ENCODE measurements at places on chromosomes 6 and 20.

- DNase-seq: peak; percentile 22
Observed at GRCh38 chr6:134741200-134741536, 208.7 kb downstream of the ALDH8A1 start.

DNA sequence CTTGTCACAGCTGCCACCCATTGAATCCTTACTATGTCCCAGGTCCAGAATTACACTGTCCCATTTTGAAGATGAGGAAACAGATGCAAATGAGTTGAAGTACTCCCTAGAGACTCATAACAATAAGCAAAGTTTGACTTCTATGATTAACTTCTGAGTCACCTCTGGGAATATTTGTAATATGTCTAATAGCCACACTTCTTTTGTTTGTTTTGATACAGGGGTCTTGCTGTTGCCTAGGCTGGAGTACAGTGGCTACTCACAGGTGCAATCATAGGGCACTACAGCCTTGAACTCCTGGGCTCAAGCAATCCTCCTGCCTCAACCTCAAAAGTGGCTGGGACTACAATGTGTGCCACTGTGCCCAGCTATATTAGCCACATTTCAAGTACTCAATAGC lies 11.4 kb upstream of the SOX12 start:
- no peak for DNase-seq

- no peak for DNase-seq
Observed at GRCh38 chr6:149265945-149266344, 51.6 kb upstream of the TAB2 start.

- DNase-seq: no peak
Observed at GRCh38 chr6:45552536-45552935, 174.8 kb upstream of the SUPT3H start.

DNA sequence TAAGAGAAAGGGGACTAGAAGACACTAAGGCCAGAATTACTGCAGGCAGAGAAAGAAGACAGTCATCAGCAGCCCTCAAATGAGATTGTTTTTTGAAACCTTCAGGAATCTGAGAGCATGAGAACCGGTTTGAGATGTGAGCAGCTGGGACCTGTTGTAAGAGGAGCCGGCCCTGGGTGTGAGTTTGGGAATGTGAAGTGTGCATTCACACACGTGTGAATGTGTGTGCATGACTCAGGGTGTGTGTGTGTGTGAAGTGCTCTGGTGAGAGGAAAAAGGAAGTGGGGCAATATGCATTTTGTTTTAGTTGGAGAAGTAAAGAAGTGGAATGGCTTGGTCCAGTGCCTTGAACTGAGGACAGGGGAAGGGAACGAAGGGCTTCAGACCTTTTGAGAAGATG lies 4.3 kb downstream of the SCUBE3 start:
- no peak for DNase-seq

DNA sequence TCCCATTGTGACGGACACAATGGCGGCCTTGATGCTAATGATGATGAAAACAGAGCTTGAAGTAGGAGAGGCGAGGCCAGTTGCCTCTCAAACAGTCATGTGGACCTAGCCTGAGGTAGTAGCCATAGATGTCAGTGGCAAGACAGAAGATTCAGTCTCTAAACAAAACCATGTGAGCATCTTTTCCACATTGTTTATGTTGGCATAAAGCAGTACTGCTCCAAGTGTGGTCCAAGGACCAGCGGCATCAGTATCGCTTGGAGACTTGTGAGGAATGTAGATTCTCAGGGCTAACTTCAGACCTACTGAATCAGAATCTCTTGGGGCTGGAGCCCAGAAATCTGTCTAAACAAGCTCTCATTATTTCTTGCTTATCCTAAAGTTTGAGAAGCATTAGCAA lies 312.8 kb upstream of the JAG1 start:
- no peak for DNase-seq

- no peak for DNase-seq
Observed at GRCh38 chr6:138227316-138227781, 9.1 kb upstream of the PBOV1 start.

DNA sequence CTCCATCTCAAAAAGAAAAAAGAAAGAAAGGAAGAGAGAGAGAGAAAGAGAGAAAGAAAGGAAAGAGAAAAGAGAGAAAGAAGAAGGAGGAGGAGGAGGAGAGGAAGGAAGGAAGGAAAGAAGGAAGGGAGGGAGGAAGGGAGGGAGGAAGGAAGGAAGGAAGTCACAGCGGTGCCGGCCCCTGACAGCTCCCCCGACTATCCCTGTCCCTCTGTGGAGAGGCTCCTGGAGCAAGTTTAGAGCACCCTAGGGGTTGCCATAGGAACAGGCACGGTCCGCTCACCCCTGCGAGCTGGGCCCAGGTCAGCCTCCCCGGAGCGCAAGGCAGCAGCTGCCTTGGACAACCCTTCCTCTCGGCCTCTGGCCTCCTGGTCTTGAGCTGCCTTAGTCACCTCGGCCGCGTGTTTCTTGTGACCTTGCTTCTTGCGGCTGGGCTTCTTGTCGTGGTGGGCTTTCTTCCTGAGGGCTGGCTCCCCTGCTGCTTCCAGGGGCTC lies 6.8 kb downstream of the BNIP5 start:
- DNase-seq: peak; percentile 83

DNA sequence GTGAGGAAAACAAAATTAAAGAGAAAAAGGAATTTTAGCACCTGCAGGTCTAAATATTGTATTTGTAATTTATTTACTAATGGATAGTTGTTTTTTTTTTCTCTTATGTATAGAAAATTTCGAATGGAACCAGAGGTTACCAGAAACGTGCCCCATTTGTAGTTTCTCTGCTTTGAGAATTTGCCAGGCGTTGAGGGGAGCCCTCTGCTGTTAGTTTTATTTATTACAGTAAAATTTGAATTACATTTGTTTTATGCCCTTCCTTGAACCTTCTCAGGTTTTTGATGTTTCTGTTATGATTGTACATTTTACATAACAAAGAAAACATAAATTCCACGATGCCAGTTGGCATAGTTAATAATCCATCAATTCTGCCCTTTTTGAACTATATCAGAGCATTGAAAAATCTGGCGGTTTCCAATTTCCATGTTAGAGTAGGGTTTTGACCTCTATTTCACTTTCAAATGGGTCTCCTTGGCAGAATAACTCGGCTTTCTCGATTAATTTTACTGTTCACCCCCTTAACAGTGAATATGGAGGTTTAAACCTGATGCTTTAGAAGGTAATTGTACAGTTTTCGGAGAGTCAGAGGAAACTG lies 35.1 kb upstream of the RFPL4B start:
- peak; percentile 37 for DNase-seq
